ENCODE measurements at places on chromosomes 1 and 21. TPM values are rescaled to one million over a fixed set of nuclear protein-coding genes. Genes with fewer than 3 reads are reported as not detected.

The PCP4 gene
- total RNA-seq: not detected

The HMGN2 gene
- 579 TPM for total RNA-seq

The ETV3L gene
- total RNA-seq: not detected

The EFNA3 gene
- 6.0 TPM for total RNA-seq

The TMEM269 gene
- 0.16 TPM for total RNA-seq

DNA sequence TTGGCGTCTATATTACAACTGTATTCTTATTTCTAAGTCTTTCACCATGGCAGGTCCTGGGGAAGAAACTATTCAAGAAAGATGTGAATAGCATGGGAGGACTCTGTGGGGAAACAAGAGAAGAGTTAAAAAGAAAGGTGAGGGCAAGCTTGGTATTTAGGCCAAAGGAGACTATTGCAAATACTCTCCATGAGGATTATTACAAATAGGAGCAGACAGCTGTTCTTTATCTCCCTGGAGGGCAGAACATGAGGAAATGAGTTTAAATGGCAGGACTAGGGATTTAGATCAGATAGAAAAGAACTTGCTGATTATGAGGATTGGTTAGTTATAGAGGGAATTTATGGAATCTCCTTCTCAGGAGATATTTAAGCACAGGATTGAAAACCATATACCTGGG, 186.8 kb downstream of the CDC7 start:
- DNase-seq: no peak

GRCh38 chr1:111161843-111162487, 21.9 kb downstream of the CEPT1 start:
- DNase-seq: no peak

DNA sequence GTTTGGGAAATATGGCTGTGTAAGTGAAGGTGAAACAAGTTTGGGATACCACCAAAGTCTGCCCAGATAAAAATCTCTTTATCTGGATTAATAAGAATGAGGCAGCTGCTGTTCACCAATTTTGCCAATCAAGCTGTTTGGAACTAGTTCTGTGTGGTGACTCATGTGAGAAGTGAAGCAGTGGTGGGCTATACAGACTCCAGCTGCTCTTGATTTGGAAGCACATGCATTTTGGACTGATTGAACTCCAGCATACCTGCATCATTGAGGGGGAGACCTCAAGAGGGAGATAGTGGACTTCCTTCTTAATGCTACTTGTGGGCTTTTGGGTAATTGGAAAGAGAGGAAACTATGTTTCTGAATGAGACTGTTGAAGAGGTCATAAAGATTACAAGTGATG, 99.2 kb upstream of the B3GALT2 start:
- no peak for DNase-seq

DNA sequence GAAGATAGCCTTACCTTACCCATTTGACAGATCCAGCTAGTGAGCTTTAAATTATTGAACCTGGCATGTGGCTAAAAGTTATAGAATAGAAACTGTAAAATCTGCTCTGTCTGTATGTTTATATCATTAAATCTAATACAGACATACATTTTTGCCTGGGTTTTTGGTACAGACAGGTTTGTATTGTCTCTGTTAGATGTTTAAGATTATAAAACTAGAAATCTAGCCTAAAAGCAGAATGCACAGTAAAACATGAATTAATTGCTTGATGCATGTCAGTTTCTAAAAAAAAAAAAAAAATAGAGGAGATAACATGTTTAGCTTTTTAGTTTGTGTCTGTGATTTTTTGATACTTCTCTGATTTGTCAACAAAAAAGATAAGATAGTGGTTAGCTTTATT, 477.6 kb upstream of the LRRC7 start:
- DNase-seq: no peak

- DNase-seq: peak; percentile 63
Measured at GRCh38 chr1:45543581-45544417, 6.8 kb upstream of the AKR1A1 start.

- DNase-seq: no peak
Measured at GRCh38 chr1:156104861-156105832, 9.4 kb upstream of the LMNA start.

GRCh38 chr1:29639156-29639736, 402.9 kb downstream of the PTPRU start:
- DNase-seq: no peak

All from activated T-helper 2 cell treated with anti-CD3 and anti-CD28 coated beads, Interferon-gamma antibody, Interleukin-2, Interleukin-4, amounts not matched to agents 10 μg/mL and 5 μg/mL and 100 μg/mL, durations not matched to agents 14 hours and 24 hours and 36 hours (primary cell).